Astrocyte of the spinal cord (primary cell): ENCODE measurements at places on chromosomes 11 and 22.

DNA sequence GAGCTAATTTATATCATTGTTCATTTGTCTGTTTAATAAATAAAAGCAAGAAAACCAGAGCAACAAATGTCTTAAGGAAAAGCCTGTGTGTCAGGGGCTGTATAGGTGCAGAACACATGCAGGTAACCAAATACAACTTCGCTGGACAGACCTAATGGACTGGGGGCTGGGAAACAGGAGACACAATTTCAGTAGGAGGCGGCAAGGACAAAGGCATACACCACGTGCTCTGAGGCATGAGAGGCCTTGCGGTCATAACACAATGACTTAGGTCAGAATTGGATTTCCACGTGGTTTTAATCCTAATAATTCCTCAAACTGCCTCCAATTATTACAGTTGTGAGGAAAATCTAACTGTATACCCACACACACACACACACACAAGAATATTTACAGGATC is 8.7 kb upstream of the GLB1L3 start:
- no peak for DNase-seq

GRCh38 chr11:119402470-119402869 is 20.5 kb downstream of the THY1 start:
- no peak for DNase-seq

- DNase-seq, result no peak
Observed at GRCh38 chr11:3879216-3879966, 23.9 kb downstream of the STIM1 start.

- no peak for DNase-seq
Observed at GRCh38 chr11:45605051-45605450, 60.4 kb downstream of the CHST1 start.

GRCh38 chr11:67379061-67380058 is 6.0 kb upstream of the CLCF1 start:
- no peak for DNase-seq

GRCh38 chr11:72929256-72929655 is 115.0 kb downstream of the ATG16L2 start:
- no peak for DNase-seq
